ENCODE measurements at places on chromosomes 3 and 15. TPM values are rescaled to one million over a fixed set of nuclear protein-coding genes. Genes with fewer than 3 reads are reported as not detected.

The EPHA3 gene
- total RNA-seq: 3.6 TPM

The GOLGA8A gene
- total RNA-seq: 2.1 TPM

The MORC1 gene
- total RNA-seq: 0.04 TPM

The LIPC gene
- 0.43 TPM for total RNA-seq

Measured in H4 (cell line).